CD8-positive, alpha-beta memory T cell (primary cell): ENCODE measurements at places on chromosomes 4 and X. TPM values are rescaled to one million over a fixed set of nuclear protein-coding genes. Genes with fewer than 3 reads are reported as not detected.

DNA sequence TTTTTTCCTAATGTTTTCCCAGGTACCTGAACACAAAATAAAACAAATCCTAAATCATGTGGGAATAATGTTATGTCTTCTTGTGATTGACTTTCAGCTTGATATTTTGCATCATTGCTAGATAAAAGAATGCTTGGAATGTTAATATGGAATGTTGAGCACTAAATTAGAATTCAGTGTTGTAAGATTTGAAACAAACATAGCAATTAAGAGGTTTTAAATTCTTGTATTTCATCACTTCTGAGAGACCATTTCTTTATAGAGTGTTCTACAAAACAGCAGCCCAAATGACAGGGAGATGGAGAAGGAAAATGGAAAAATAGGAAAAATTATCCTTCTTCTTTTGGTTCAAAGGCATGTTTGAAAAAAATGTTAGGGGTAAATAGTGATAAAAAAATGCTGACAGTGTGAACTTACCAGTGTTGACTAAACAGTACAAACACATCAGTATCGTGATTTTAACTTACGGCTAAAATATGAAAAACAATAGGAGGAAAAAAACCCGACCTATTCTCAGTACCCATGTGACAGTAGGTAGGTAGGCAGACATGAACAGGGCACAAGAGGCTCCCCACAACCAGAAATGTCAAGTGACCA is 102.6 kb upstream of the PDE5A start:
- DNase-seq, result no peak
- no peaks in the 10 kb centered on the region for H3K36me3 ChIP-seq
- no peaks in the 10 kb centered on the region for H3K4me1 ChIP-seq
- no peak overlapping the region for H3K27ac ChIP-seq

DNA sequence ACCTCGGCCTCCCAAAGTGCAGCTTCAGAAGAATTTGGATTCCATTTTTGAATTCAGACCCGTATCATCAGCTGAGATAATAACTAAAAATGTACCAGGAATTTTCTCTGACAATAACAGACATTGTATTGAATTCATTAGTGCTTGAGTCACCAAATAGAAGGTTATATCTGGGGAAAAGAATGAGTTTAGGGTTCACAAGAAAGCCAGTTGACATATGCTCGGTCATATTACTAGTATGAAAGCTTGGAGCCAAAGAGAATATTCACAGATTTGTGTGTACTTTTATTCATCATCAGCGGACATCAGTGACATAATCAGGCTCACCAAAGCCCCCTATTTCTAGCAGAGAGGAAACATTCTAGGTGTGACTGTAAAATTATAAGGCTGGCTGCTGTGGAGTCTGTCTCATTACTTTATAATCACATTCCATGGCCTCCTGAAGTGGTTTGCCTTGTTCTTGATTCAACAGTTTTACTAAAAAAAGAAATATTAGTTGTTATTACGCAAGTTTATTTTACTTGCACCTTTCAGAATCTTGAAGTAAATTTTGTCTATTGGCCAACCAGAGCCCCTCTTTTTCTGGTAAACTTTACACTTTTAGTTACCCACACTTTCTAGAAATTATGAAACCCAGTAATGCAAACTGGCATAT is 14.6 kb upstream of the DCTD start:
- no peak overlapping the region for H3K4me3 ChIP-seq
- H3K27ac ChIP-seq, result no peak overlapping the region
- H3K36me3 ChIP-seq, result no peaks in the 10 kb centered on the region
- no peaks in the 10 kb centered on the region for H3K27me3 ChIP-seq

- peaks cover 8% of the 10 kb centered on the region for H3K4me1 ChIP-seq
- no peak within 1 kb of the TSS for H3K27ac ChIP-seq
- no peaks in the 10 kb centered on the region for H3K36me3 ChIP-seq
- no peaks in the 10 kb centered on the region for H3K27me3 ChIP-seq
- DNase-seq, result no peak
Measured at GRCh38 chrX:1212532-1212931, at the start of gene CRLF2. Gene CRLF2 (minus strand): TSS chrX:1212649. CDS start chrX:1212634, 15 bp downstream.

- H3K36me3 ChIP-seq, result no peaks in the 10 kb centered on the region
- no peak for DNase-seq
- no peak overlapping the region for H3K27ac ChIP-seq
- no peaks in the 10 kb centered on the region for H3K4me1 ChIP-seq
- H3K4me3 ChIP-seq, result no peak overlapping the region
- H3K27me3 ChIP-seq, result no peaks in the 10 kb centered on the region
Measured at GRCh38 chr4:120865985-120866384, 56.5 kb downstream of the PRDM5 start.

- no peaks in the 10 kb centered on the region for H3K4me1 ChIP-seq
- H3K27ac ChIP-seq, result no peak overlapping the region
- no peak overlapping the region for H3K4me3 ChIP-seq
- H3K36me3 ChIP-seq, result no peaks in the 10 kb centered on the region
- H3K27me3 ChIP-seq, result no peaks in the 10 kb centered on the region
- DNase-seq, result no peak
Measured at GRCh38 chrX:80751456-80751855, 58.2 kb downstream of the BRWD3 start.

GRCh38 chrX:95629737-95630136 is 1054.9 kb upstream of the DIAPH2 start:
- H3K36me3 ChIP-seq, result no peaks in the 10 kb centered on the region
- no peak overlapping the region for H3K4me3 ChIP-seq
- H3K4me1 ChIP-seq, result no peaks in the 10 kb centered on the region
- H3K27me3 ChIP-seq, result no peaks in the 10 kb centered on the region
- DNase-seq, result no peak

DNA sequence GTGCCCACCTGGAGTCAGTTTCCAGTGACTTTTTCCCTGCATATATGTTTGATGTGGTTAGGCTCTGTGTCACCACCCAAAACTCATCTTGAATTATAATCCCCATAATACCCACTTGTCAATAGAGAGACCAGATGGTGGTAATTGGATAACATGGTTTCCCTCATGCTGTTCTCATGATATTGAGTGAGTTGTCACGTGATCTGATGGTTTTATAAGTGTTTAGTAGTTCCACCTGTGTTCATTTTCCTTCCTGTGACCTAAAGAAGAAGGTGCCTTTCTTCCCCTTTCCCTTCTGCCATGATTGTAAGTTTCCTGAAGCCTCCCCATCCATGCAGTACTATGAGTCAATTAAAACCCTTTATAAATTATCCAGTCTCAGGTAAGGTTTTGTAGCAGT is 740.9 kb downstream of the ARAP2 start:
- no peak for DNase-seq
- H3K27ac ChIP-seq, result no peak overlapping the region
- H3K4me1 ChIP-seq, result no peaks in the 10 kb centered on the region
- H3K36me3 ChIP-seq, result no peaks in the 10 kb centered on the region
- H3K4me3 ChIP-seq, result no peak overlapping the region
- no peaks in the 10 kb centered on the region for H3K27me3 ChIP-seq

GRCh38 chr4:15427701-15428100 is at the start of gene C1QTNF7:
Gene C1QTNF7 (plus strand): TSS chr4:15428033. CDS start chr4:15435744, 7,711 bp downstream.
- no peak for DNase-seq
- H3K4me3 ChIP-seq, result no peak within 1 kb of the TSS
- H3K4me1 ChIP-seq, result no peaks in the 10 kb centered on the region
- no peaks in the 10 kb centered on the region for H3K27me3 ChIP-seq
- H3K27ac ChIP-seq, result no peak within 1 kb of the TSS
- no peaks in the 10 kb centered on the region for H3K36me3 ChIP-seq

- no peaks in the 10 kb centered on the region for H3K36me3 ChIP-seq
- no peak overlapping the region for H3K4me3 ChIP-seq
- DNase-seq, result no peak
- H3K27ac ChIP-seq, result no peak overlapping the region
- no peaks in the 10 kb centered on the region for H3K27me3 ChIP-seq
Measured at GRCh38 chr4:98861100-98861884, 67.6 kb downstream of the EIF4E start.

The OTUD6A gene
- total RNA-seq, result not detected

DNA sequence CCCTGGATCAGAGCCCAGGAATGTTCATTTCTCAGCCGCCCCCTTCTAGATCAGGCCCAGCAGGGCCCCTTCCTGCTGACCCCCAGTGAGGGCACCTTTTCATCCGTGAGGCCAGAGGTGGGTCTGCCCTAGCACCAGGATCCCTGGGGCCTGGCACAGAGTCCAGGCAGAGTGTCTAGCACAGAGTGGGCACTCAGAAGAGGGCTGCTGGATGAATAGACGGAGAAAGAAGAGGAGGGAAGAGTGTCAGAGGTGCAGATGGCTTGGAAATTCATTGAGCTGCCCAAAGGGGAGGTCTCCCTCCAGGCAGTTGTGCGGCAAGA is 106.5 kb downstream of the CPZ start:
- no peak overlapping the region for H3K27ac ChIP-seq
- no peak overlapping the region for H3K4me3 ChIP-seq
- no peaks in the 10 kb centered on the region for H3K36me3 ChIP-seq
- no peak for DNase-seq

The ACSL4 gene
- total RNA-seq, result 72.4 TPM

The NHSL2 gene
- 1.1 TPM for total RNA-seq

- no peak overlapping the region for H3K27ac ChIP-seq
- DNase-seq, result no peak
- H3K27me3 ChIP-seq, result peaks cover 14% of the 10 kb centered on the region
- no peaks in the 10 kb centered on the region for H3K36me3 ChIP-seq
- peaks cover 4% of the 10 kb centered on the region for H3K4me1 ChIP-seq
Measured at GRCh38 chr4:186144946-186145569, 40.6 kb downstream of the FAM149A start.

DNA sequence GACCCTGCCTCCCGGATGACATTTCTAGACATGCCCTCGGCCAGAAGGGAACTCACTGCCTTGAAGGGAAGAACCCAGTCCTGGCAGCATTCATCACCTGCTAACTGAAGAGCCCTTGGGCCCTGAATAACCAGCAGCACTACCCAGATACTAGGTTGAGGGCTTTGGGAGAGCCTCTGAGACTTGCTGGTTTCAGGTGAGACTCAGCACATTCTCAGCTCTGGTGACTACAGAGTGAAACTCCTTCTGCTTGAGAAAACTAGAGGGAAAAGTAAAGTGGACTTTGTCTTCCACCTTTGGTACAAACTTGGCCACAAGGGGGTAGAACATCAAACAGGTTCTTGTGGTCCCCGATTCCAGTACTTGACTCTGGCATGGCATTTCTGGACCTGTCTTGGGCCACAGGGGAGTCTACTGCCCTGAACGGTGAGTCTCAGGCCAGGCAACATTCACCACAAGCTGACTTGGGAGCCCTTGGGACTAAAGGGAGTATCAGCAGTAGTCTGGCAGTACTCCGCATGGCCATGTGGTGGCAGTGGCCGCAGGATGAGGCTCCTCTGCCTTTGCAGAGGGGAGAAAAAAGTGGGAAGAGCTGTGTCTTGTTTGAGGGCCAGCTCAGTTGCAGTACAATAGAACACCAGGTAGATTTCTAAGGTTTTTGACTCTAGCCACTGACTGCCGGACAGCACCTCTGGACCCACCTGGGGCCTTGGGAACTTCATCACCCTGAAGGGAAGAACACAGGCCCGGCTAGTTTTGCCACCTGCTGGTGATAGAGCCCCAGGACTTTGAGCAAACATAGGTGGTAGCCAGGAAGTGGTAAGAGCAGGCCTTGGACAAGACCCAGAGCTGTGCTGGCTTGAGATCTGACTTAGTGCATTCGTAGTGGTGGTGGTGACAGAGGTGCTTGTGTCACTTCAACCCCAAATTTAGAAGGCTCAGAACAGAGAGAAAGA is 414.8 kb downstream of the OPHN1 start:
- H3K27ac ChIP-seq, result no peak overlapping the region
- no peaks in the 10 kb centered on the region for H3K36me3 ChIP-seq
- no peak for DNase-seq
- H3K4me1 ChIP-seq, result no peaks in the 10 kb centered on the region
- H3K4me3 ChIP-seq, result no peak overlapping the region

The F8A2 gene
- not detected for total RNA-seq

The PRAF2 gene
- 14.5 TPM for total RNA-seq

The SSX2B gene
- total RNA-seq, result not detected

DNA sequence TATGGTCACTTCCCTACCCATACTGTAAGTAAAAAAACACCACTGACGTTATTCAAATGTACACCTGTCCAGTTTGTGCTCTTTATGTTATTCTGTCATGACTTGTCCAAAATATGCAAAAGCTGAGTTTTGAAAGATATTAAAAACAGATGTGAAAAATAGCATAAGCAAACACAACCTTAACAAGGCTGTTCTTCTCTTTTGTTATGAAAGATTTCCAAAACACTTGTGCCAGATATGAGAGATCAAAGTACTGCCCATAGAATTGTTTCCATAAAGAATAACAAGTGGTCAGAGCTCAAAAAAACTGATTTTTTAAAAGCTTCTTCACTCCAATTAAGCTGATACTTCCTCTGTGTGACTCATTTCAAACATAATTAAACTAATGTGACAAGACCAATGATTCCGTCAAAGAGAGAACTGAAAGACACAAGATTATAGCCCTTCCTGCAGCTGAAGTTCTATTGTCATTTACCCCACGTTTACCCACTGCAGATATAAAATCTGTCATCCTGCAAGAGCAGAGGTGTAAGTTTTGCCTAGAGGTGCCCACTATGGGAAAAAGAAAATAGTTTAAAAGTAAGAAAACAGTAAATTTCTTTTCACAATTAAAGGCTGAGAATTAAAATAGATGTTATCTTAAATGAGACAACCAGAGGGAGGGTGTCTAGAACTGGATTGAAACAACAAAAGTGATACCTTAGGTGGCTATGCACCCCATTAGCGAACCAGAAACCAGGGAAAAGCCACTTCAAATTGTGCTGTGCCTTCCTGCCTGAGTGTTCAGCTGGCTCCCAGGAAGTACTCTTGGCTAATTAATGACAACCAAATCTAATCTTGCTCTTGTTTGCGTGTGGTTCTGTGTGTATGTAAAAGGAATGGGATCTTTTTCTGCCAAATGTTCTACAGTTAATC is 30.1 kb downstream of the RASSF6 start:
- H3K27me3 ChIP-seq, result no peaks in the 10 kb centered on the region

The MRFAP1L1 gene
- 55.9 TPM for total RNA-seq

DNA sequence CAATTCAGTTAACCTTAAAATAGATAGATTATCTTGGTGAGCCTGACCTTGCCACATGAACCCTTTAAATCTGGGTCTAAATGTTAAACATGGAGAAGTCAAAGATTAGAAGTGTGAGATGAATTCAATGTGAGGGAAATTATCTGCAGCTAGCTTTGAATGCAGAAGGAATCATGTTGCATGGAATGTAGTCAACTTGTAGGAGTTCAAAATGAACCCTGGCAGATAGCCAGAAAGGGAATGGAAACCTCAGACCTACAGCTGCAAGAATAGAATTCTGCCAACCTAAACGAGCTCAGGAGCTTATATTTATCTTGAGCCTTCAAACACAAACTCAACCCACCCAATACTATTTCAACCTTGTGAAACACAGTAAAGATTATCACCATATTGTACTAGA is 632.5 kb downstream of the KCTD8 start:
- H3K4me1 ChIP-seq, result no peaks in the 10 kb centered on the region
- DNase-seq, result no peak
- H3K4me3 ChIP-seq, result no peak overlapping the region

DNA sequence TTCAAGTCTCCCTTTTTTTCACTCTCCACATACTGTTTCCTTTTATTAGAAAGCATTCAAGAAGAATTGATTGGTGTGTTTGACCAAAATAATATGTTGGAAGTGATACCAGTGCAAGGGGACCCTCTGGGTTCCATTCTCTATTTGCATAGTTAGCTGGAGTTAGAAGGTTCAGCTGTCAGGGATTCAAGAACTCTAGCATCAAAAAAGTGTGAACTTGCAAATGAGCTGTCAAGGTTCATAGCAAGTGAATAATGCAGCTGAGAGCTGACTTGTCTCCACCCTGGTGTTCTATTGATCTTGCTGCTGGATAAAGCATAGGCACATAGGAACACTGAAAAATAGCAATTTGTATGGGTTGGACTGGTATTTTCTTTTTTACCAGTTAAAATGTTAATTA is 73.2 kb downstream of the SORBS2 start:
- no peak overlapping the region for H3K4me3 ChIP-seq
- H3K36me3 ChIP-seq, result no peaks in the 10 kb centered on the region
- no peak overlapping the region for H3K27ac ChIP-seq
- no peaks in the 10 kb centered on the region for H3K4me1 ChIP-seq

The RADX gene
- total RNA-seq, result 6.7 TPM
